Ovary (tissue), 10 donors: ENCODE measurements at places on chromosomes 5 and 9. TPM values are rescaled to one million over a fixed set of nuclear protein-coding genes. Genes with fewer than 3 reads are reported as not detected.

Gene ZNF474
- 0.40 TPM for total RNA-seq

DNA sequence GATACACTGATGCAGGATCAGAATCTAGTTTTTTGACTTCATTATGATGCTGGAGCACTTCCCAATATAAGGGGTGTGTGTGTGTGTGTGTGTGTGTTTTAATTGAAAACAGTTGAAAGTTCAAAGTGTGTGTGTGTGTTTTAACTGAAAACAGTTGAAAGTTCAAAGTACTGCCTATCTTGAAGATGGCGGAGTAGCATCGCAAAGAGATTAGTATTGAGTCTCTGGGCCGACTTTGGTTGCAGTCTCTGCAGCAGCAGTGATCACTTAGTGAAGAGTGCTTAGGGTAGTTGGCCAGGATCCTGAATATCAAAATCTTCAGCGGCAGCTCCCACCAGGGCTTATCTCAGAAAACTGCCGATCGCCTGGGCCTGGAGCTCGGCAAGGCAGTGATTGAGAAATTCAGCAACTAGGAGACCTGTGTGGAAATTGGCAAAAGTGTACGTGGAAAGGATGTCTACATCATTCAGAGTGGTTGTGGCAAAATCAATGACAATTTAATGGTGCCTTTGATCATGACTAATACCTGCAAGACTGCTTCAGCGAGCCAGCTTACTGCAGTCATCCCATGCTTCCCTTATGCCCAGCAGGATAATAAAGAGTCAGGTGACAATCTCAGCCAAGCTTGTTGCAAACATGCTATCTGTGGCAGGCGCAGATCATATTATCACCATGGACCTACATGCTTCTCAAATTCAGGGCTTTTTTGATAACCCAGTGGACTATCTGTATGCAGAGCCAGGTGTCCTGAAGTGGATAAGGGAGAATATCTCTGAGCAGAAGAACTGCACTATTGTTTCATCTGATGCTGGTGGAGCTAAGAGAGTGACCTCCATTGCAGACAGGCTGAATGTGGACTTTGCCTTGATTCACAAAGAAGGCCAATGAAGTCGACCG is 7.3 kb upstream of the SCAI start:
- H3K4me3 ChIP-seq, result no peak overlapping the region
- H3K36me3 ChIP-seq, result no peaks in the 10 kb centered on the region
- no peaks in the 10 kb centered on the region for H3K27me3 ChIP-seq
- H3K27ac ChIP-seq, result no peak overlapping the region
- DNase-seq, result no peak
- H3K4me1 ChIP-seq, result no peaks in the 10 kb centered on the region

GRCh38 chr5:168320805-168321204 is 29.4 kb downstream of the WWC1 start:
- H3K4me3 ChIP-seq, result no peak overlapping the region
- H3K27ac ChIP-seq, result no peak overlapping the region
- H3K36me3 ChIP-seq, result no peaks in the 10 kb centered on the region
- H3K4me1 ChIP-seq, result no peaks in the 10 kb centered on the region

GRCh38 chr5:38347040-38347763 is 88.8 kb downstream of the EGFLAM start:
- H3K36me3 ChIP-seq, result no peaks in the 10 kb centered on the region
- no peak for DNase-seq
- no peak overlapping the region for H3K27ac ChIP-seq
- no peaks in the 10 kb centered on the region for H3K4me1 ChIP-seq
- H3K4me3 ChIP-seq, result no peak overlapping the region

DNA sequence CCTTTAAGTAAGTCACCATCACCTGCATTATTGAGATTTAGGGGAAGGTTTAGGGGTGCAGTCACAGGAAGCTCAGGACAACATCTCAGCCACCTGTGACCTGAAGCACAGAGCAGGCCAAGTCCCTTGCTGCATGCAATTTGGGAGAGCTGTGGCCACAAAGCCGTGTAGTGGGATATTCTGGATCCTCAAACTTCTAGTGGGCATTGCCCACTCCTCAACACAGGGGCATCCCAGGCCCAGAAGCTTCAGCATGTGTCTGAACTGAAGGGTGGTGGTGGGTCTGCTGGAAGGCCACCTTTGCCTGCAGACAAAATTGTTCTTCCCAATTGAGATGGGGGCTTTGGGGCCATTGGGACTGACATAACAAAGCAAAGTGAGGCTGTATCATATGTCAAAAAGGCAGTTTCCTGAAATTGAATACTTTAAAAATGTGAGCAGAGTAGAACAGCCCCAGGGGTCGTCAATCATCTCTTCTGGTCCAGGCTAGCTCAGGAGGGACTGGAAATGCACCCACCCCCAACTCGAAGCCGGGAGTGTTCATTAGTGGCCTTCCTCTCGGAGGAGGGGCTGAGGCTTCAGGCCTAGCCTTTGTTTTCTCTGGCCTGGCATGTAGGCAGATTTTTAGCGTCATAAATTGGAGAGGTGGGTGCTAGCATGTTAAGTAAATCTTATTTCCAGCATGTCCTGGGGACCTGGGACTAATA is 2.8 kb upstream of the GADD45G start:
- no peaks in the 10 kb centered on the region for H3K36me3 ChIP-seq
- H3K4me3 ChIP-seq, result no peak overlapping the region
- no peak overlapping the region for H3K27ac ChIP-seq
- peaks cover 4% of the 10 kb centered on the region for H3K4me1 ChIP-seq
- H3K27me3 ChIP-seq, result no peaks in the 10 kb centered on the region

DNA sequence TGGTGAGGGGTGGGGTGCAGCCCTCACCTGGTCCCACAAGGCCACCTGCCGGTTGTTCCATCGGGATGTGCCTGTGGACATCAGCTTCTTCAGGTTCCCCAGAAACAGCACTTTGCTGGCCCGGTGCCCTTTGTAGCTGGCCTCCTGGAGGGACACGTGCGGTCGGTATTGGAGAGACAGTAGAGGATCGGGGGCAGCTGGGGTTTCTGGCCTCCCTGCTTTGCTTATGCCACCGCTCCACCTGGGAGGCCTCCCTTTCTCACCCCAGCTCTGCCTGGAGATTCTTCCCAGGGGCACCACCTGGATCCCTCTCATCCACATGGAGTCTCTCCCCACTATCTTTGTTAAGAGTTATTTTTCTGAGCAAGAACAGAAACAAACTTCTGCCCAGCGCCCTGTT is 13.1 kb upstream of the TRIM14 start:
- no peak overlapping the region for H3K27ac ChIP-seq
- H3K4me3 ChIP-seq, result no peak overlapping the region
- H3K4me1 ChIP-seq, result no peaks in the 10 kb centered on the region
- DNase-seq, result no peak

DNA sequence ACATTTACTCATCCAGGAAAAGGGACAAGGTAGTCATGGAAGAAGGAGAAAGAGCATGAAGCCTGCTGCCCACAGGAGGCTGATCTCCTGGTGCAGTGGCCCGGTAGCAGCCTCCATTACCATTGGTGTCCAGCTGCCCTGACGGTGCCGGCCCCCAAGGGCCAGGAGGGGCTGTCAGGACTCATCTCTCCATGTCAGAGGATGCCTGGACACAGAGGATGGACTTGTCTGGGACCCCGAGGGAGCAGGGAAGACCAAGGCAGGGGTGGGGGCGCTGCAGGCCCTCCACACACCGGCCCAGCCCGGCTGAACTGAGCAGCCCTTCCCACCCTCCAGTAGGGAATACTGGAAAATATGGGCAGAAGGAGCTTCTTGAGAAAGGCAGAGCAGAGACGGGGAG is 52.2 kb downstream of the IRX2 start:
- no peaks in the 10 kb centered on the region for H3K4me1 ChIP-seq
- H3K27ac ChIP-seq, result no peak overlapping the region
- no peaks in the 10 kb centered on the region for H3K36me3 ChIP-seq
- no peak for DNase-seq

DNA sequence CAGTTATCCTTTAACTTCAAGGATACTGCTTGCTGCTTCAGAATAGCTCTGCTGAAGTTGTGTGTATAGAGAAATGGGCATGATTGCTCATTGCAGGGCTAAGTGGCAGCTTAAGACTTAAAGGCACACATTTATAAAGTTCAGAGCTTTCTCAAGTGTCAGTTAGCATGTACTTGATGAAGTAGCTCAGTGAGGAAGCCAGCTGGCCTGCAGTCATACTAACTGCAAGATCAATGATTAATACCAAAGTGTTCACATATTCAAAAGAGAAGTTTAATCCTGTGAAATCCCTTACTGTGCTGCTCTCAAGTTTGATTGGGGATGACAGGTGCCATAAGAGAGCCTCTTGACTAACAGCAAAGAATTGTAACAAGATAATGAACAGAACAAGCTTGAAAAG is 483.4 kb upstream of the NUDT12 start:
- no peaks in the 10 kb centered on the region for H3K36me3 ChIP-seq
- no peak for DNase-seq
- H3K4me1 ChIP-seq, result peaks cover 5% of the 10 kb centered on the region
- no peak overlapping the region for H3K27ac ChIP-seq
- H3K27me3 ChIP-seq, result no peaks in the 10 kb centered on the region

GRCh38 chr9:89523948-89524347 is 26.0 kb upstream of the SEMA4D start:
- H3K4me3 ChIP-seq, result no peak overlapping the region
- no peak for DNase-seq
- no peaks in the 10 kb centered on the region for H3K4me1 ChIP-seq
- no peaks in the 10 kb centered on the region for H3K36me3 ChIP-seq

Gene ECM2
- 80.2 TPM for total RNA-seq

- no peaks in the 10 kb centered on the region for H3K36me3 ChIP-seq
- H3K4me3 ChIP-seq, result no peak overlapping the region
- no peak for DNase-seq
These were observed 73.8 kb upstream of the TBC1D2 start for GRCh38 chr9:98329281-98329680.

GRCh38 chr9:35732185-35732799 is at the start of the genes CREB3 and TLN1:
Gene CREB3, plus strand, starts transcription at chr9:35732666. Its CDS starts 107 bp downstream, at chr9:35732773.
Gene TLN1, minus strand, starts transcription at chr9:35732195. Its CDS starts 6,501 bp downstream, at chr9:35725694.
- H3K27ac ChIP-seq, result peak within 1 kb of the TSS; percentile 92
- H3K4me1 ChIP-seq, result peaks cover 30% of the 10 kb centered on the region
- H3K4me3 ChIP-seq, result peak within 1 kb of the TSS; percentile 92
- peak; percentile 96 for DNase-seq

DNA sequence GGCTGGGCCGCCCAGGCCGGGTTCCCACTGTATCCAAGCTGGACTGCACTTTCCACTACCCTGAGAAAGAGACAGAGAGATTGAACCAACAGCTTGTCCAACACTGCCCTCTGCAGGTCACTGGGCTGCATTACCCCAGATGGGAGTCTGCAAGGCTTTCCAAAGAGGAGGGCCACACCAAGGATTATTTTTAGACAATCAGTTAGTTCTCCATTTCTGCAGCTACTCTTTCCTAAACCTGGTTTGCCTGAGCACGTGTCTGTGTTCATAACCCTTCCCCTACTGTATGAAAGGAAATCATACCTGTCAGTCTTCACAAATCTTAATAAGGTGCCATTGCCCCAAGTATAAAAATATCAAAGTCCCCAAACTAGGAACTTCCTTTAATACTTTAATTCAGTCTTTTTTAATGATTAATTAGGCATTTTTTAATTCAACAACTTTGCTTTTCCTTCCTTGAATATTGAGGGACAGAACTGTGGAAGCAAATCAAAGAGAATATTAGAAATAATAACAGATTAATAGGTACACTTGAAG is 13.4 kb upstream of the FGF1 start:
- peaks cover 11% of the 10 kb centered on the region for H3K4me1 ChIP-seq
- no peak overlapping the region for H3K27ac ChIP-seq
- H3K4me3 ChIP-seq, result no peak overlapping the region
- H3K27me3 ChIP-seq, result no peaks in the 10 kb centered on the region
- DNase-seq, result peak; percentile 88

GRCh38 chr9:35792024-35792813 is 828 bp downstream of the NPR2 start:
- no peaks in the 10 kb centered on the region for H3K36me3 ChIP-seq
- peak overlapping the region; percentile 67 for H3K27ac ChIP-seq
- no peaks in the 10 kb centered on the region for H3K27me3 ChIP-seq

GRCh38 chr5:149961186-149961685 is 678 bp downstream of the SLC26A2 start:
- peak overlapping the region; percentile 86 for H3K27ac ChIP-seq
- no peaks in the 10 kb centered on the region for H3K27me3 ChIP-seq
- peaks cover 5% of the 10 kb centered on the region for H3K4me1 ChIP-seq
- no peak for DNase-seq

GRCh38 chr9:130266236-130267098 is 907 bp downstream of the HMCN2 start:
- no peaks in the 10 kb centered on the region for H3K27me3 ChIP-seq
- no peak for DNase-seq
- no peaks in the 10 kb centered on the region for H3K4me1 ChIP-seq
- H3K4me3 ChIP-seq, result peak overlapping the region; percentile 24
- no peaks in the 10 kb centered on the region for H3K36me3 ChIP-seq

GRCh38 chr5:72790186-72790585 is 26.3 kb upstream of the TNPO1 start:
- H3K36me3 ChIP-seq, result no peaks in the 10 kb centered on the region
- H3K4me1 ChIP-seq, result no peaks in the 10 kb centered on the region
- H3K27ac ChIP-seq, result no peak overlapping the region
- H3K4me3 ChIP-seq, result no peak overlapping the region
- DNase-seq, result no peak

GRCh38 chr9:129852579-129852978 is 17.3 kb downstream of the USP20 start:
- no peak for DNase-seq
- no peak overlapping the region for H3K27ac ChIP-seq
- H3K27me3 ChIP-seq, result no peaks in the 10 kb centered on the region
- no peaks in the 10 kb centered on the region for H3K4me1 ChIP-seq
- no peak overlapping the region for H3K4me3 ChIP-seq
- no peaks in the 10 kb centered on the region for H3K36me3 ChIP-seq

DNA sequence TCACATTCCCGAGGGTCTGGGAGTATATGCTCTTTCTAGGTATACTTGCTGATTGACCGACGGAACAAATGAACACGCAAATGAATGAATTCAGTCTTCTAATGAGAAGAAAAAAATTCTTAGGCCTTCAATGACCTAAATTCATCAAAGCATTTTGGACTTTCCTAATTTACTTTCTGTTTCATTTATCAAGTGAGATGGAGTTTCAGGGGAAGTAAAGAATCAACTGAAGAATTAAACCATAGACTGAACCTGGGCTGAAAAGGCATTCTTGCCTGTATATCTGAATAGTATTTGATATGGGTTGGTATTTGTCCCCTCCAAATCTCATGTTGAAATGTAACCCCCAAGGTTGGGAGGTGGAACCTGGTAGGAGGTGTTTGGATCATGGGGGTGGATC is 64.1 kb downstream of the ZFAND5 start:
- no peaks in the 10 kb centered on the region for H3K36me3 ChIP-seq
- H3K27me3 ChIP-seq, result no peaks in the 10 kb centered on the region
- no peak for DNase-seq
- H3K4me3 ChIP-seq, result no peak overlapping the region
- H3K4me1 ChIP-seq, result peaks cover 4% of the 10 kb centered on the region

DNA sequence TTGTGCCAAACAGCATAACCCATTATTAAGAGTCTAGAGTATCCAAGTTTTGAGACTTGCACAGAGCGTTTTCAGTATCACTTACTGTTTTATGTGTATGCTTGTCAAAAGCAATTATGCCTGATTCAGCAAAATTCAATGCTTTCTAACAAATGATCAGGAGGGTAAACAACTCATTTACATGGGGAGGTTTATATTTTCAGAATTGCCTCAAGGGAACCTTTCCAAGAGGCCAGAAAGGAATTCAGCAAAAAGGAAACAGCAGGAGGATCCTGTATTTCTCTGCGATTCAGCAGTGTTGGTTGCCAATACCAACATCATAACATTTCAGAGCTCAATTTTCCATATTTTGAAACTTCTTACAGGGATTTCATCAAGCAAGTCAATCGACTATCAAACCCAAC is 69.3 kb upstream of the DAB2 start:
- no peak overlapping the region for H3K4me3 ChIP-seq
- H3K27ac ChIP-seq, result no peak overlapping the region
- no peak for DNase-seq
- H3K27me3 ChIP-seq, result no peaks in the 10 kb centered on the region
- H3K4me1 ChIP-seq, result peaks cover 3% of the 10 kb centered on the region

Gene DNAI1
- 1.5 TPM for total RNA-seq
